Non-pigmented ciliary epithelial cell (primary cell): ENCODE measurements at places on chromosomes 4 and X.

DNA sequence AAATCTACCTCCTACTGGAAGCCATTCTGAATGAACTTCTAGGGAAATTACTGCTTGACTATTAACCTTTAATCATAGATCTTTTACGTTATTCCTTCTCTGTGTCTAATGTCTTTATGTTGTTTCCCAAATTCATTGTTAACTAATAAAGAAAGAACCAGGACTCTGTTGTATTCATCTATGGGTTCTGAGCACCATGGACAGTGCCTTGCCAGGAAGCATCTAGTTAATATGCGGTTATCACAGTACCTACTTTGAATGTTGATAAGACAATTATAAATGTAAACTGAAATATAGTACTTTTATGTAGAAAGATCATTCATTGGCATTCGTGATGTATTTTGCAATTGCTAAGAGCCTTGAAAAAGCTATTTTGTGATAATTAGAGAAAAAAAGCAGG is 23.8 kb downstream of the NWD2 start:
- no peak for DNase-seq

DNA sequence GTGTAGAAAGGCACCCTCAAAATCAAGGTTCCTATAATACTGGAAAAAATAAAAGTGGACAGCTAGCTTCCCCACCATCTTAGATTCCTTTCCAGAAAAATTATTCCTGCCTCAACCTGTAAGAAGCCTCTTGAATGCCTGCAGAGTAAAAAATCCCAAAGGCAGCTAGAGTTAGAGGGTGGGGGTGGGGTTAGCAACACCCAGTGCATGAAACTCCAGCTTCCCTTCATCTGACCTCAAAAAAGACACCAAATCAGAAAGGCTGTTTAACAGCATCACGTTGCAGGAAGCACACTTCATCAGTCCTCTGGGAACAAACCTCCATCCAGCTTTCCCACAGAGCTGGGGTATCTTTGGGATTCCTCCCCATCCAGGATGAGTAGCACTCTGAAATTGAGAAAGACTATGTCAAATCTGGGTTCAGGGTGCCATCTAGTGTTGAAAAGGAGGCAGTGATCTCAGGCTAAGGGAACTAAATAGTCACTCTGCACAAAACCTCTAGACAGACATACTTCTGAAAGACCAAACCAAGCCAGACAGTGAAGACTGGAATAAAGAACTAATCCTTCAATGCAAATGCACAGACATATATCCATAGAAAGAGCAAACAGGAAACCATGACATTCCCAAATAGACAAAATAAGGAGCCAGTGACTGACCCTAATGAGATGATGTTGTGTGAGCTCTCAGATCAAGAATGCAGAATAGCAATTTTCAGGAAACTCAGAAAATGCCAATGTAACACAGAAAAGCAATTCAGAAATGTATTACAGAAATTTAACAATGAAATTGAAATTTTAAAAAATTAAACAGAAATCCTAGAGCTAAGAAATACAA is 97.9 kb downstream of the ARHGEF9 start:
- no peak for DNase-seq

- peak; percentile 14 for DNase-seq
Observed at GRCh38 chr4:166941629-166942028, 292.7 kb downstream of the SPOCK3 start.

DNA sequence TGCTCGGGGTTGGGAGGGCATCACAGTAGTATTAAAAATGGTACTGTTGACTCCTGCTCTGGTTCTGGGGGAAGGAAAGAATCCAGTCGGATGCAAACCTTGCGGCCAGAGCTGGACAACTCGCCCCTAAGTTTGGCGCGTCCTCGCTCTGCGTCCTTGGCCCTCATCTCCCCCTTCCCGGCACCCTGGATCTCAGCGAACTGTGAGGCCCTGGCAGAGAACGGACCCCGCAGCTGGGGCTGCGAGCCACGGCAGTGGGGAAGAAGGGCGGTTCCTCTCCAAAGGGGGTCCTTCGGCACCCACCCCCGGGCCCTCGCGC is 14.0 kb downstream of the ARHGEF6 start:
- no peak for DNase-seq

DNA sequence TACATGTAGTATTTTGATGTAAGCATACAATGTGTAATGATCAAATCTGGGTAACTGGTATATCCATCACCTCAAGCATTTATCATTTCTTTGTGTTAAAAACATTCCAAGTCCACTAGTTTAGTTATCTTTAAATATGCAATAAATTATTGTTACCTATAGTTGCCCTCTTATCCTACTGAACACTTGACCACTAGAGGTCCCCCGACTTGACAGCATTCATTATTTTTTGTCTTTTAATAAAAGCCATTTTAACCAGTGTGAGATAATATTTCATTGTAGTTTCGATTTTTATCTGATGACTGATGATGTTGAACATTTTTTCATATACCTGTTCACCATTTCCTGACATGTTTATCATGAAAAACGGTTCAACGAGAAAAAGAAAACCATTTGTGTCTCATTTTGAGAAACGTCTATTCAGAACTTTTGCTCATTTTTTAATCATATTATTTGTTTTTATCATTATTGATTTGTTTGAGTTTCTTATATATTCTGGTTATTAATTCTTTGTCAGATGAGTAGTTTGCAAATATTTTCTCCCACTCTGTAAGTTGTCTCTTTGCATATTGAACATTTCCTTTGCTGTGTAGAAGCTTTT is 199.0 kb upstream of the CXXC4 start:
- no peak for DNase-seq

- DNase-seq: no peak
Observed at GRCh38 chr4:8702516-8703400, 110.2 kb downstream of the CPZ start.

GRCh38 chr4:43716721-43717395 is 731.8 kb downstream of the KCTD8 start:
- no peak for DNase-seq

- DNase-seq: no peak
Observed at GRCh38 chr4:83361416-83362103, 26.9 kb upstream of the HPSE start.

DNA sequence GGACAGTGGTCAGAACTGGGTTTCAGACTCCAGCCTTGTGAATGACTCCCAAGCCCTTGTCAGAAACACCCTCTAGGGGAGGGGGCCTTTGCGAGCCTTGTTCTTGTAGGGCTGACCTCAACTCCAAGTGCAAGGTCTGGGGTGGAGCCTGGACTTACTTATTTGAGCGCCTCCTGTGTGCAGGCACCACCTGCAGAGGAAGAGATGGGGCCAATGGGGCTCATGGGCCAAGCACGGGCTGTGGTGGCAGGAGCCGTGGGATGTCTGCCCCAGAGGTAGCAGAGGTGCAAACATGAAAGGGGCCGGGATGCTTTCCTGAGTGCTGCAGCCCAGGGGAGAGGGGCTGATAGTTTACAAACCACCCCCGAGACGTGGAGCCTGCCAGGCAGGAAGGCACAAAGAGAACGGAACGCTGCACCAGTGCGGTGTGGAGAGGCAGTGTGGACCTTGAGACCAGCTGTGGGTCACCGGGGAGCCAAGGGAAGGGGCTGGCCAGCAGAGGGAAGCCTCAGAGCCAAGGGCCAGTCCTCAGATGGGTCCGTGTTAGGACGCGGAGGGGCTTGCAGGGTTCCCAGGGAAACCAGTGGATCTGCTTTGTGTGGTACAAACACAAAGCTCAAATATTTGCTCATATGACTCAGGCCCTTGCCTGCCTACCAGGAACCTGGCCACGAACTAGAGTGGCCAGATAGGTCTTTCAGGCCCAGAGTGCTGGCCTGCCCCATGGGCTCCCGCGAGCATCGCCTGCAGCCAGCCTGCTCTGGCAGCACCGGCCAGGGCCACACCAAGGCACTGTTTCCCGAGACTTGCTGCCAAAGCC is 8.7 kb upstream of the TADA2B start:
- DNase-seq: no peak

GRCh38 chr4:70914000-70914399 is 11.8 kb downstream of the MOB1B start:
- DNase-seq: no peak

DNA sequence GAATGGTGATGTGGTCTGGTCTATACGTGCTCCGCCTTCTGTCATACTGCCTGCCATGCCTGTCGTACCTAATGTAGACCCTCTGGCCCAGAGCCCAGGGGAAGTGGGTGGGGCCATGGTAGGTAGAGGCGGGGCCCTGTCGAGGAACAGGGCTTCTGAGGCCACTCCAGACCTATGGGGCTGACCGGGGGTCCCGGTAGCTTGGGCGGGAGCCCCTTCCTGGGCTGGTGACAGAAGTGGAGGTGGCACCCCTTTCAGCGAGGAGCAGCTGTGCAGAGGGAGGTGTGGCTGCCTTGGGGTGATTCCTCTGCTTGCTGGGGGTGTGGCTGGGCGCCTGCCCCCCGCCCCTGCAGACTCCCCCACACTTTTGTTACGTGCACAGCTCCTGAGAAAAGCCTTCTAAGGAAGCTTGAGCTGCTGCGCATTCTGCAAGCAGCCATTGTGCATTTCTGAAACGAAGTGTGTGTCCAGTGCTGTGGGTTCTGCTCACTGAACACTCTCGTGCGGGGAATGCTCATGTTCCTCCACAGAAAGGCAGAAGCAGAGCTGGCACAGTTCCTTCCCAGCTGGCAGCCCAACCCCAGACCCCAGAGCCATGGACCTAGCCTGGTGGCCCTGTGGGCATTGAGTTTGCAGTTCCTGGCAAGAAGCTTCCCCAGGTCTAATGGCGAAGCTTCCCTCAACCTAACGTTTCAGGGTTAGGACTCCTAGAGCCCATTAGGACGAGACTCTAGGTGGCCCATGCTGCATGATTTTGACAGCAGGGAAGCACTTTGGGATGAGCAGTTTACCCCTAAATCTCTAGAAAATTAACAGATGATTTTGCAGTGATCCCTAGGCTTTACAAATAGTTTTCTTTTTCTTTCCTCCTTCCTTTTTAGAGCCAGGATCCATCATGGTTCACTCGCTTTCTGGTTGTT is 72.7 kb upstream of the HGFAC start:
- DNase-seq: no peak

DNA sequence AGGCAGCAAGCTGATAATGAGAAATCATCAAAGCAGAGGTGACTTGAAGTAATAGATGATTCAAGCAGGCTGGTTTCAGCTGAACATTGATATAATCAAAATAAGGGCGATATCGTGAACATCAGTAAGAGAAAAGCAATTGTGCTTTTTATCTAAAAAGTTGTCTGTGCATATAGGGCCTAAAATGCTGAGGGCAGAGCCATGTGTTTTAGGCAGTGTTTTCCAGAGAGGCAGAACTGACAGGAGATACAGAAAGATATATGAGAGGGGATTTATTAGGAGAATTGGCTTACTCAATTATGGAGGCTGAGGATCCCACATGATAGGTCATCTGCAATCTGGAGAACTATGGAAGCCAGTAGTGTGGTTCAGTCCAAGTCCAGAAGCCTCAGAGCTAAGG is 136.5 kb upstream of the NPY2R start:
- no peak for DNase-seq

GRCh38 chrX:41672643-41673042 is 16.1 kb upstream of the GPR34 start:
- DNase-seq: no peak

DNA sequence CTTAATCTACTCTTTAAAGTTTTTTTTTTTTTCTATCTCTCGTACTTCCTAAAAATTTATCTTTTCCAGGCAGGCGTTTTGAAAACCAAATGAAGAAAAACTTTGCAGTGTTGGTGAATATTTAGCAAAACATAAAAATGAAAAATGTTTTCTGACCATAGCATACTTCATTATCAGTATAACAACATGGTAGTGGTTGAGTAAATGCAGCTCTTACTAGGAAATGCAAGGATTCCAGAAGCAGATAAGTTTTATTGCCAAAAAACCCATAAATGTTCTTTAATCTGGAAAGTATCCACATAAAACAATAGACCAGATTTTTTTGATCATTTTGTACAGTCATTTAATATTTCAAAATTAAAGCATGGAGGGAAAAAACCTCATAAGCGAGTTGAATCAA is 136.9 kb upstream of the GUCY1A1 start:
- DNase-seq: no peak

GRCh38 chr4:179521952-179522351 is 2079.7 kb upstream of the AGA start:
- no peak for DNase-seq

DNA sequence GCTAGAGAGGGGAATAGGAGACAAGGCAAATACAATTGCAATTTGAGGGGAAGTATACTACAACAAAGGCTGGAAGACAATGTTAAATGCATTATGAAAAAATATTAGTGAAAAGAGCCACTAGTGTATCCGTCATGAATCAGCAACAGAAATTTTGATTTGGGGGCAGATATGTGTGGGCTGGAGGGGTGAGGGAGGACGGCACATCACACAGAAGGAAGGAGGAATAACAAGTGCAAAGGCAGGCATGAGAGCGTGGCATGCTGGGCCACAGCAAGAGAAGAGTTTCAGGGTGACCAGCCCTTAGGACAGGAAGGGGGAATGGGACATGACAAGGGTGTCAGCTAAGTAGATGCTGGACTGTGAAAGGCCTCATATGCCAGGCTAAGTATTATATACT is 63.7 kb upstream of the NAP1L5 start:
- no peak for DNase-seq

DNA sequence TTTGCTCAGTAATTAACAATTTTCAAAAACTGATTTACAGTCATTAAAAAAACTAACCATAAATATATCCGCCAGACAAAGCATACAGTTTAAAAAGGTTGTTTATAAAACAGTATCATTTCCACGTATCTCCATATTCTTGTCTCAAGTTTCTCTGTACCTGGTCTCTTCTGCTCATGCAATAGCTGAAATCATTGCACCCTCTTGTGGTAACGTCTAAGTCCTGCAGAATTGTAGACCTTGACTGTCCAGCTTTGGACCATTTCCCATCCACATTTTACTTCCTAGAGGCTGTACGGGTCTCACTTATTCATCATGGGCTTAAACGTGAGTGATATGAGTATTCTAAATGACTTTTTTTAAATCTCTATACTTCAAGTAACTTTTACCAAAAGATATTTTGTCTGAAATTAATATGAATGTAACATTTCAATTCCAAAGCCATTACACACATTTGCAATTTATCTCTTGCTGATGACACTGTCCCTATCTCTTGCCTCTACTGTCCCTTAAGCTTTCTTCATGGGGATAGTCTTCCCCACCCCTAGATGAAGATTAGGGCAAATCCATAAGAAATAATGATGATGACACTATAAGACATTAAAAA is 118.5 kb downstream of the BTC start:
- no peak for DNase-seq

GRCh38 chr4:8000247-8000646 is 60.6 kb upstream of the AFAP1 start:
- no peak for DNase-seq

GRCh38 chr4:5927747-5928146 is 34.9 kb upstream of the CRMP1 start:
- DNase-seq: no peak

- DNase-seq: peak; percentile 70
Observed at GRCh38 chrX:30659421-30659820, 6.2 kb downstream of the GK start.

DNA sequence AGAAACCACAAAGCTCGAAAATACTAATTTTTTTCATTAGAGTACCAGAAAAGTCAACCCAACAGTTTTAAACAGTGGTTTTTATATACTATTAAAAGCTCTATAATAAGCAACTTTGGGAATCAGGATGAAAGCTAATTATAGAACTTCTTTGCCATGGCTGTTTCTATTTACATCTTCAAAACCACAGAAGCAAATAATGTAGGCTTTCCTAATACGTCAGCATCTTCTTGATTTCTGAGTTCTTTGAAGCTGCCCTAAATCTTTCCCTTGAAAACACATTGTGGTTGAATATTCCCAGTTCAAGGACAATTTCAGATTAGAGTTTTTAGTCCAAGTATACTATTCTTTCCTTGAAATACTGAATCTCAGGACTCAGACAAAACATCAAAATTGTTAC is 460.2 kb upstream of the FAT1 start:
- DNase-seq: no peak
